ENCODE measurements at places on chromosomes 12 and 14. TPM values are rescaled to one million over a fixed set of nuclear protein-coding genes. Genes with fewer than 3 reads are reported as not detected.

Gene TULP3
- 24.5 TPM for total RNA-seq

Gene PZP
- total RNA-seq, result not detected

Gene AQP2
- total RNA-seq, result not detected

Gene KRR1
- total RNA-seq, result 27.4 TPM

Gene CLEC12A
- not detected for total RNA-seq

Gene CLEC14A
- total RNA-seq, result not detected

Gene SOAT2
- not detected for total RNA-seq

Gene TAS2R42
- not detected for total RNA-seq

Gene PLCZ1
- total RNA-seq, result not detected

Gene SOS2
- 42.0 TPM for total RNA-seq

Gene C12orf76
- total RNA-seq, result 16.1 TPM

Gene MFAP5
- 726 TPM for total RNA-seq

Gene DDHD1
- 5.9 TPM for total RNA-seq

Gene DUSP6
- 2.9 TPM for total RNA-seq

Gene SMCO3
- total RNA-seq, result 29.1 TPM

Gene CCDC38
- under 0.01 TPM for total RNA-seq

Gene TAS2R31
- 7.1 TPM for total RNA-seq

Gene ISM2
- total RNA-seq, result under 0.01 TPM

Gene CDCA4
- total RNA-seq, result 29.4 TPM

Gene CDK17
- total RNA-seq, result 44.4 TPM

Gene TPPP2
- not detected for total RNA-seq

Gene SERPINA9
- total RNA-seq, result not detected

Gene KLRB1
- total RNA-seq, result not detected

Gene FGF23
- not detected for total RNA-seq

Gene PTPN11
- total RNA-seq, result 51.8 TPM

Gene KRT82
- total RNA-seq, result not detected

Gene SIX4
- 2.7 TPM for total RNA-seq

Gene CAPS2
- total RNA-seq, result 1.6 TPM

Gene BCL11B
- total RNA-seq, result 2.0 TPM

Gene HVCN1
- total RNA-seq, result 2.0 TPM

Gene DBX2
- not detected for total RNA-seq
